Cardiac muscle cell (in vitro differentiated cells and primary cell): ENCODE measurements at places on chromosomes 13 and 19.
A peak's percentile ranks its signal among the peaks of the same experiment; 100 is the strongest.

- DNase-seq: no peak
These were observed 6.0 kb downstream of the KANK2 start for GRCh38 chr19:11191273-11191755.

GRCh38 chr13:112127564-112128330 is 60.8 kb downstream of the SOX1 start:
- no peak for DNase-seq

- no peak for DNase-seq
These were observed 518.3 kb downstream of the GPC6 start for GRCh38 chr13:93744886-93745285.

DNA sequence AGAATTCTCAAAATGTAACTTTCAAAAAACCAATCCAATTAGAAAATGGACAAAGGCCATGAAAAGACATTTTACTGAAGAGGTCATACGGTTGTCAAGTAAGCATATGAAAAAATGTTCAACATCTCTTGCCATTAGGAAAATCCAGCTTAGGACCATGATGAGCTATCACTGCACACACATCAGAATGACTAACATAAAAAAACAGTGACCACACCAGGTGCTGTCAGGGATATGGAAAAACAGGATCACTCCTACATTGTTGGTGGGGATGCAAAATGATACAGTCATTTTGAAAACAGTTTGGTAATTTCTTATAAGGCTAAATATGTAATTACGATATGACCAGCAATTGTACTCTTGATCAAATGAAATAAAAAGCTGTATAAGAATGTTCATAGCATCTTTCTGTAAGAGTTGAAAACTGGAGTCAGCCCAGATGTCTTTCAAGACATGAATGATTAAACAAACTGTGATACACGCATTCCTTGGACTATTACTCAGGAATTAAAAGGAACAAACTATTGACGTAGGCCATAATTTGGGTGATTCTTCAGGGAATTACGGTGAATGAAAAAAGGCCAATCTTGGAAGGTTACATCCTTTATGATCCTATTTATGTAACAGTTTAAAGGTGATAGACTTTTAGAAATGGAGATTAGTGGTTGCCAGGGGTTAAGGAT is 26.9 kb upstream of the RCBTB2 start:
- peak; percentile 41 for DNase-seq

- no peak for DNase-seq
These were observed 3.0 kb upstream of the CEACAM1 start for GRCh38 chr19:42531313-42531712.

GRCh38 chr19:27618006-27618405 is 1594.9 kb downstream of the UQCRFS1 start:
- no peak for DNase-seq

- no peak for DNase-seq
These were observed 731.5 kb downstream of the SLITRK1 start for GRCh38 chr13:83150616-83151307.

DNA sequence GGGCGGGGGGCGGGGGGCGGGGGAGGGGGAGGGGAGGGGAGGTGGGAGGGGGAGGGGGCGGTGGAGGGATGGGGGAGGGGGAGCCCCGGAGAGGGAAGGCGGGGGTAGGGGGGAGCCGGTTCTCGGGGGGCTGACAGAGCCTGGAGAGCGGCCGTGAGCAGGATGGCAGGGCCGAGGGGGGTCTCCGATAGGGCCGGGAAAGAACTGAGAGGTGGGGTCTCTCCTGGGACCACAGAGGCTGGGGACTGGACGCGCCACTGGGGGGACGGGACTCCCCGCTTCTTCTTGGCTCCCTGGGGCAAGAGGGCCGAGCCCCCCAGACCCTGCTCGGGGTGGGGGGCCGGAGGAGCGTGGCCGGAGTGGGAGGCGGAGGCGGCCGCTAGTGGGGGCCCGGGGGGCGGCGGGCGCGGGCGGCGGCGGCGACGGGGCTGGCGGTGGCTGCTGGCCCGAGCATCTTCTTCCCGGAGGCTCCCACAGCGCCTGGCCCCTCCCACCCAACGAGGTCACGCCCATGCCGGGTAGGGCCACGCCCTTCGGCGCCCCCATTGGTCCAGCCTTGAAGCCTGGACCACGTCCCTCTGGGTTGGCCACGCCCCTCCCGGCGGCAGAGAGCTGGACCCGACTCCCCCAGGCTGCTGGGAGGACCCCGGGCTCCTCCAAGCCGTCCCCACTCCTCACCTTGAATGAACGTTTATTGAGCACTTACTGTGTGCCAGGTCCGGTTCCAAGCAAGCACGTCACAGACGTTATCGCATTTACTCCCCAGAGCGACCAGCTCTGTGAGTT is at the start of gene NOVA2:
NOVA2 (minus strand) TSS at position 313 of the 786 bp plus-strand sequence. CDS start 514 bp downstream, outside the sequence.
- DNase-seq: peak; percentile 78

DNA sequence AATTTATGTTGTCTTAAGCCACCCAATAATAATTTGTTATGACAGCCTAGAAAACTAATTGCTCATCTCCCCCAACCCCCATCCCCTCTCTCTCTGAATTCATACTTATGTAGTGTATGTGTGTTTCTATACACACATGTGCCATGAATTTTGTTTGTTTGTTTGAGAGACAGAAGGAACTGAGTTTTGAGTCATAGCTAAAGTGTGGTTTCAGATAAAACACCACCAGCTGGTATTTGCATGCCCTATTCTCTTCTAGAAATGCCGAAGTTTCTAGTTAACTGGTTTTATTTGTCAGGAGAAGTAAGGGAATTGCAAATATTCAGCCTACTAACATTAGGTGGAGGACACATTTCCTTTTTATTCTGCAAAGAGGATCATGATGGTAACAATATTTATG is 17.4 kb upstream of the LILRA2 start:
- no peak for DNase-seq

DNA sequence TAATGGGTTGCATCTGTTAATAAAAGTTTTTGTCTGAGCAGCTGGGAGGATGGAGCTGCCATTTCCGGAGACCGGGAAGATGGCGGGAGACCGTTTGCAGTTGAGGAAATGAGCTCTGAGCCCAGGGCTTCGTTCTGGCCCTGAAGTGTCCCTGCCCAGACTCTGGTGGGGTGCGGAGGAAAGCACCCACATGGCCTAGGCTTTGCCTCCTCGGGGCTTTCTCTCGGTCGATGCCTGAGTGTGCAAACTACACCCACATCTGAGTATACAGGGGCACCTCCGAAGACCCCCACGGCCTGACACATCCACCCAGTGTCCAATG is 15.6 kb upstream of the NANOS3 start:
- peak; percentile 27 for DNase-seq

- no peak for DNase-seq
These were observed 254.3 kb upstream of the PRR20A start for GRCh38 chr13:56886398-56886797.

- no peak for DNase-seq
These were observed 366.9 kb downstream of the KLF12 start for GRCh38 chr13:73767191-73767741.

DNA sequence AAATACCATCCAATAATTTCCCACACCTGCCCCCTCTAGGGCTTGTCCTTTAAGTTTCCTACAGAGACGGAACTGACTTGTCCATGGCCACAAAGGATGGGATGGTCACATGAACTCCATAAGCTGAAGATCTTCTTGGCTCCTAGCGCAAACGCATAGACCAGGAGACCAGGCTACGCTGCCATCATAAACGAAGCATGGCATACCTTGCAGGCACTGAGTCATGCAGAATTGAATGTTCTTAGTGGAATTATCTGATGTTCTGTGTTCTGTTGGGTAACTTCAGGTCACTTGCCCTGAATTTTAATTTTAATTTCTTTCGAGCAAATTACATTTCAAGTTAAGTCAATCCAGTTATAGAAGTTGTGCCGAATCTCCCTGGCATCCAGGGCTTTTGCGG is 96.4 kb upstream of the STARD13 start:
- DNase-seq: no peak

GRCh38 chr13:90477216-90477615 is 870.3 kb upstream of the MIR17HG start:
- no peak for DNase-seq

DNA sequence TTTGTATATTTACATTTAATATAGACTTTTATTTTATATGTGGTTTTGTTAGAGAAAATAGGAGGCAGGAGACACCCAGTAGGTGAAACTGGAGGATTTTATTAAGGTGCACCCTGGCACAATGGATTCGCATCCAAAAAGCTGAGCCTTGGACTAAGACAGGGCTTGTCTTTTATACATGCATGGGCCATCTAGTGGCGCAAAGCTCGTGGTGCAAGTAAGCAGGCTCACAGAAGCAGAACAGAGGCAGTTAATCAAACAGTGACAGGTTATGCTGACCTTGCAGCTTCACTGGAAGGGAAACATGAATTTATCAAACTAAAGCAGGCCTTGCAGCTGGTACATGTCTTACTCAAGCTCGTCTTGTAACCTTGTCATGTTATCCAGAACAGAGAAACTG is 58.8 kb upstream of the ZNF681 start:
- DNase-seq: peak; percentile 35

DNA sequence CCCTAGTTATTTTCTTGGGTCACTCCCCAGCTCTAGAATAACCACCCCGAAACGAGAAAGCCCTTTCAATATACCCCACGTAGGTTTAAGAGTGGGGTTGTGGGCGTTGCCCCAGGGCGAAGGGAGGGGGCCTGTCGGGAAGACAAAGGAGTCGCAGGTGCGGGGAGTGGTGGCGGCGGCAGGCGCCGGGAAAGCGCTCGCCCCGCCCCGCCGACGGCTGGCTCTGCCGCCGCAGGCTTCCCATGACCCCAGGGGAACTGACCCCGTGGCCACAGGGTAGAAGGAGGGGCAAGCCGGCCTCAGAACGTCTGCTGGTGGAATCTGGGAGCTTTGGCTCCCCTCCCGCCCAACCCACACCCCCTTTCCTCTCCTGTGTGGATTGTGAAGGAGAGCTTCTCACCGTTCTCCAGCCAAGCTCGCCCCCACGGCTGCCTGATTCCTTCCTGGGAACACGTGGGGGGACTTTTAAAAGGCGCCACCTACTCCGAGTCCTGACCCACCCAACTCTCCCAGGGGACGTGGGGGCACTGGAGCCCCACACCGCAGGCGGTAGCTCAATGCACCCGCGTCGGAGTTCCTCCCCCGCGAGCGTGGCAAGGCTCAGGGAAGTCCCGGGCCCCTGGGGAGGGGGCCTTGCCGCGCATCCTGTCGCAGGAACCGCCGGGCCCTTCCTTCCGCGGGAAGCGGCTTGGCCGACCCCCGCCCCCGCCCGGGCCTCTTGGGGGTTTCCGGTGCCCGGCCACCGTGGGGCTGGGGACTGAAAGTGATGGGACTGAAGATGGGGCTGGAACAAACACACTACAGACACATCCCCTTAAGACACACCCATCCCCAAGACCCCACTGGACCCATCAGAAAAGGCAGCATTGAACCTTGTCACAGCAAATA is 5.5 kb downstream of the IER2 start:
- DNase-seq: peak; percentile 95

- no peak for DNase-seq
These were observed 21.6 kb upstream of the POU2F2 start for GRCh38 chr19:42153672-42154433.

DNA sequence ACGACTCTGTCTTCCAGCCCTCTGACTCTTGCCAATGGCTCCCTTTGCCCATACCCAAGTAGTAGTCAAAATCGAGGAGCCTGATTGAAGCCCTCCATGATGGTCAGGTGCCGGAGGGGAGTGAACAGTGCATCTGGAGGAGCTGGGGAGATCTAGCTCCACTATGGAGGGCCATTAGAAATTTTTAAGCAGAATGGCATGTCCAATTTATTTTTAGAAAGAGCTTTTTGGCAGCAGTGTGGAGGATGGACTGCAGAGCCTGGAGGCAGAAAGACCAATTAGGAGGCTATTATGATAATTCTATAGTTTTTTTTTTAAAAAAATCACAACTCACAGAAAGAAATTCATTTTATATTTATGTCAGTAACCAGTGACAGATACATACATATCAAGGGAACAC is 92.7 kb upstream of the SLC7A1 start:
- DNase-seq: no peak

GRCh38 chr19:29320618-29321017 is 107.7 kb upstream of the UQCRFS1 start:
- no peak for DNase-seq

- DNase-seq: no peak
These were observed 18.3 kb upstream of the SIGLEC6 start for GRCh38 chr19:51549533-51550324.

DNA sequence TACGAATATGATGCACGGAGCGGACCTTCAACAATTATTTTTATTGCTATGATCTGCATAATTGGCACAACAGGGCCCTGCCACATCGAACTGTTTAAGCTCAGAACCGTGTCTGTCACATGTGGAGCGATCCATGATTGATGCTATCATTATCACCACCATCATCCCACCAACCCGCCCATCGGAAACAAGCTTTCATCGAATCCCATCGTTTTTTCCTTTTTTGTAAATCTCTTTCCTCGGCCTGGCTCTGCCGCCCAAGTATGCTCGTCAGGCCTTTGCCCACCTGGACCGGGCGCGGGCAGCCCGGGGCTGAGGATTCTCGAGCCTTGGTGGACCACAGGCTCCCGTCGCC is 533 bp upstream of the DCAF15 start:
- no peak for DNase-seq

DNA sequence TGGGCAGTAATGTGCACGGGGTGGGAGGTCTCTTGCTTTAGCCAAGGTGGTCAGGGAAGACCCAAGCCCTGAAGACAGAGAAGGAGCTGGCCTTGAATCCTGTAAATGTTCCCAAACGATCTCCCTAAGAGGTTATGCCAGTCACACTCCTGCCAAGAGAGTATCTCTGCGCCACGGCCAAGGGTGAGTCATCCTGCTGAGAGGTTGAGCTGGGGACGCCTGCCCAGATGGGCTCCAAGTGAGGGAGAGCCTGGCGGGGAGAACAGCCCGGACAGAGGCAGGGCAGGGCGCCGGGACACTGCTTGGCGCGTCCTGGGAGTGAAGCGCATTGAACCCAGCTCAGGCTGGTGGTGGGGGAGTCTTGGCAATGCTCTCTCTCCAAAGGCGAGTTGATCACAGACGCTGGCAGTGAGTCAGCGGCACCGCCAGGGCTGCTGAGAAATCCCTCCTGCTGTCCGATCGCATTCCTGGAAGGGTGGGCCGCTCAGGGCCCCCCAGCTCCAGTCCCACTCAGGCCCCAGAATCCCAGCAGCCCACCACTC is 16.4 kb downstream of the SULT2B1 start:
- peak; percentile 23 for DNase-seq

DNA sequence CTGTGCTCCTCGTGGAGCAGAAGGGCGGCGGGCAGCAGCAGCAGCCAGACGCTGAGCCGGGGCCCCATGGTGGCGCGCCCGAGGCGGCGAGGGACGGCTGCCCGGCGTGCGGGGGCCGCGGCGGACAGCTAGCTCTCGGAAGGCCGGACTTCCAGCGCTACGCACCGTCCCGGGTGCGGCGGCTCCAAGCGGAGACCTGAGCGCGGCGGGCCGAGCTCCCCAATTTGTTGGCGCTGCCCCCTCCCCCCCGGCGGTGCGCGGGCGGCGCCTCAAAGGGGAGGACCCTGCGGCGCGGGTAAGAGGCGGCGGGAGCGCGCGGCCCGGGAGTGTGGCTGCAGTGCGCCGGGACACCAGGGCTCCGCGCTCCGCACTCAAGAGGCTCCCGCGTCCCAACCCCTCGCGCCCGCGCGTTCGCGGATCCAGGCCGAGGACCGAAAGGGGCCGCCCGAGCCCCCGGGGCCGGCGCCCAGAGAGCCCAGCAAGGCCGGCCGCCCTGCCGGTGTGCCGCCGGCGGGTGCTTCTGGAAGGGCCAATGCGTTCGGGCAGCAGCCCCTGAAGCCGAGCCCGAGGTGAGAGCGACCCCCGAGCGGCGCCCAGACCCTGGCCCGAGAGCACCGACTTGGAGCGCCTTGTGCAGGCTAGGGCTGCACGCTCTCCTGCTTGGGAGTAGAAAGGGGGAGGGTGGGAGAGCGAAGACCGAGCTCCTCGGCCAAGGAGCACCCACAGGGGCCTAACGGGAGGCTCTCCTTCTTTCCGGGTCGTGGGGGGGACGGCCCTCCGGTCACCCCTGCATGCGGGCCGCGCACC is at the start of the genes COL4A1 and COL4A2:
COL4A1 (minus strand) TSS at position 198 of the 807 bp plus-strand sequence; CDS start at position 68, 130 bp downstream.
COL4A2 (plus strand) TSS at position 325 of the 807 bp plus-strand sequence. CDS start 620 bp downstream, outside the sequence.
- peak; percentile 81 for DNase-seq

- no peak for DNase-seq
These were observed 981.5 kb downstream of the DIAPH3 start for GRCh38 chr13:59182241-59182640.
